Stimulated activated CD4-positive, alpha-beta T cell treated with anti-CD3 and anti-CD28 coated beads, Interleukin-4, amount 100 ng/mL, for 1 hour (primary cell): ENCODE measurements at places on chromosomes 3 and 15.

GRCh38 chr15:93501946-93502345, 412.9 kb upstream of the RGMA start:
- no peak for DNase-seq

DNA sequence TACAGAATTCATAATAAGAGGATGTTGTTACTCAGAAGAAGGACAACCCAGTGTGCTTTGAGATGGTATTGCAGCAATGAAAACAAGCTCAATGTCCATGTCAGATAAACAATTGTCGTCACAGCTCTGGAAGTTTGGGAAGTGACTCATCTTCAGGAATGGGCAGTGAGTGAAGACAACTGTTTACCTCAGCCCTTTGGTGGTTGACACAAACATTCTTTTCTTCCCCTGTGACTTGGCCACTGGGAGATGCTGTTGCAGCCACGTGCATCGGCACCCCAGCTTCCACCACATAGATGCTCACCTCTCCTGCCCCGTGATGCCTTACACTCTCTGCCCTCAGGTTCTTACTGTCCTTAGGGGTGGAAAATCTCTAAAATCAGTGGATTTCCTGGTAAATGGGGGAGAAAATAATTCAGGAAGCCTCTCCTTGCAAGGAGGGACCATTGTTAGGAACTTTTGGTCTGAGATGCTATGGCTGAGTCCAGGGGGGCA, 114.1 kb upstream of the GALNT15 start:
- no peak for DNase-seq

DNA sequence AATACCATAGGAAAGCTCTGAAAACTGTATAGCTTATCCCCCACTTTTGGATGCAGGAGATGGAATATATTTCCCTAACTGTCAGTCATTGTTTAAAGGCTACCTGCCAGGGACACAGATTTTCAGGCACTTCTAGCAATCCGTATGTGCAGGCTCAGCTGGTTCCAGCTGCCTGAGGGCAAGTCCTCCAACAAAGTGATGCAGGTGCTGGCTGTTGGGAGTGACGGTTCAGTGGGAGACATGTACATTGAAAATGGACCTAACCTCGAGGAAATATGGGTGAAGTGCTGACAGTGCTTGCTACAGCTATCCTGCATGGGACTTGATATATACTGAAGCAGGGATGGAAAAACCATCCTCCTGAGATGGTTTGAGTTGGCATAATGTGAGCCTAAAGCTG, 153.1 kb upstream of the GAP43 start:
- DNase-seq = no peak

GRCh38 chr3:182989566-182989965, 9.2 kb upstream of the DCUN1D1 start:
- DNase-seq = no peak

DNA sequence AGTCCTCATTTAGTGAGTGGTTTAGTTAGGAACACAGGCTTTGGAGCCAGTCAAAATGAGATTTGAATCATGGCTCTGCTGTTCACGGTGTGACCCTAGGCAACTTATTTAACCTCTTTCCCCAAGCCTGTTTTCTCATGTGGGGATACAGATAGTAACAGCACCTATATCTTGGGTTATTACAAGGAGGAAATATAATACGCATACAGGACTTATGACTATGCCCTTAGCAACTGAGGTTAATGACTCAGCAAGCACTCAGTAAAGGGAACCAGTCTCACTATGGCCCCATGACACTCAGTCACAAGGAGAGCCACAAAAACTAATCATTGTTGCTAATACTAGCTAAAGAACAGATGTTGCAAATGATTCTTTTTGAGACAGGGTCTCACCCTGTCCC, 45.9 kb downstream of the SUMF1 start:
- DNase-seq = no peak

- DNase-seq = no peak
Measured at GRCh38 chr3:70094197-70094596, 94.7 kb downstream of the SAMMSON start.

- no peak for DNase-seq
Measured at GRCh38 chr3:51928438-51928837, 13.3 kb downstream of the RRP9 start.

DNA sequence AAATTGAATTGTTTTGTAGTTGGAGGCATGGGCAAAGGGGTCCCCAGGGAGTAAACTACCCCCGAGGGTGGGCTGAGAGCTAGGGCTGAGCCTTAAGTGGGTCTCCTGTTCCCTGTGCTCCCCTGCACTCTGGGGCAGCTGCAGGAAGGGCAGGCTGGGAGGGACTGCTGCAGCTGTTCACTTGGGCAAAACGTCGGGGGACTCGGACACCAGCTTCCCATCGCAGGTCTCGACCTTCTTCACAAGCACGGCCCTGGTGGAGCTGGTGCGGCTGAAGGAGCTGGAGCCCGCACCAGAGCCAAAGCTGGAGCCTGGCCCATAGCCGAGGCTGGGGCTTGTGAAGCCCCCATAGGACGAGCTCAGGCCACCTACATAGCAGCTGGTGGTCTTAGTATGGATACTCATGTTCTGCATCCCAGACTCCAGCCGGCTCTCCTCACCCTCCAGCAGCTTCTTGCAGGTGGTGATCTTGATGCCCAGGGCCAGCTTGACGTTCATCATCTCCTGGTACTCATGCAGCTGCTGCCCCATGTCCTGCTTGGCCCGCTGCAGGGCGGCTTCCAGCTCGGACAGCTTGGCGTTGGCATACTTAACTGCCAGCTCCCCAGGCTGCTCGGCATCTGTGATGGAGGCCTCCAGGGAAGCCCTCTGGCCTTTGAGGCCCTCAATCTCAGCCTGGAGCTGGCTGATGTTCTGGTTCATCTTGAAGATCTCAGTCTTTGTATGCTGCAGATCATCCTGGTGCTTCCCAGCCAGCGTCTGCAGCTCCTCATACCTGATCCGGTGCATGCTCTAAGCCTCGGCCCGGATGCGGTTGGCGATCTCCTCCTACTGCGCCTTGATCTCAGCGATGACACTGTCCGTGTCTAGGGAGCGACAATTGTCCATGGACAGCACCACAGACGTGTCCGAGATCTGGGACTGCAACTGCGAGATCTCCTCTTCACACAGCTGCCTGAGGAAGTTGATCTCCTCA, 423.5 kb upstream of the ARPP21 start:
- no peak for DNase-seq
